ENCODE measurements at places on chromosomes 1 and 21. TPM values are rescaled to one million over a fixed set of nuclear protein-coding genes. Genes with fewer than 3 reads are reported as not detected.

GRCh38 chr1:100230765-100231164 lies 18.9 kb downstream of the DBT start:
- no peak for DNase-seq

GRCh38 chr1:234605399-234605982 lies 4.5 kb downstream of the IRF2BP2 start:
- no peak for DNase-seq

CDA gene
- total RNA-seq, result not detected

GRCh38 chr1:209870151-209870831 lies 42.5 kb downstream of the UTP25 start:
- no peak for DNase-seq

GRCh38 chr1:79198832-79199231 lies 192.3 kb upstream of the ADGRL4 start:
- DNase-seq, result no peak

GRCh38 chr1:233183226-233184020 lies 112.1 kb downstream of the PCNX2 start:
- DNase-seq, result no peak

SYT11 gene
- 30.6 TPM for total RNA-seq

- peak; percentile 38 for DNase-seq
Observed at GRCh38 chr1:179228783-179229213, 679 bp downstream of the ABL2 start.

CD52 gene
- total RNA-seq, result 213 TPM

SIPA1L2 gene
- total RNA-seq, result 5.9 TPM

CDC20 gene
- 163 TPM for total RNA-seq

GRCh38 chr1:228753786-228754360 lies 18.6 kb downstream of the RHOU start:
- DNase-seq, result no peak

DNA sequence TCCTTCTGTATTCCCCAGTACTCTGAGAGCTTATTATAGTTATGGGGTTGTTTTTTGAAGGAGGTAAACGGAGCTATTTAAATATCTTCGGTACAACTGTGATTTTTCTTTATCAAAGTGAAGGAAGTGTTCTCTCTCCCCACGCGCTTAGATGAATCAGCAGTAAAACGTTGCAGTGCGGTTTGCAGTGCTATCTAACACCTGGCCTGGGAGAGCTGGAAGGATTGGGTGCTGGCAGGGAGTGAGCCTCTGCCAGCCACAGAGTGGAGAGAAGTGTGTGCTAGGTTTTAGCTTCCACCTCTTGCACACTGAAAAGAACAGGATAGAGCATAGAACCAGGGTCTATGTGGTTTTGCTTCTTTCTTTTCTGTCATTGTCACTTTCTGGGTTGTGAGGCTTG lies 165.9 kb downstream of the SDCCAG8 start:
- peak; percentile 70 for DNase-seq

GRCh38 chr21:32239551-32239950 lies 39.3 kb downstream of the MIS18A start:
- no peak for DNase-seq

ZNF670 gene
- 4.2 TPM for total RNA-seq

MAP3K21 gene
- 2.7 TPM for total RNA-seq

DNA sequence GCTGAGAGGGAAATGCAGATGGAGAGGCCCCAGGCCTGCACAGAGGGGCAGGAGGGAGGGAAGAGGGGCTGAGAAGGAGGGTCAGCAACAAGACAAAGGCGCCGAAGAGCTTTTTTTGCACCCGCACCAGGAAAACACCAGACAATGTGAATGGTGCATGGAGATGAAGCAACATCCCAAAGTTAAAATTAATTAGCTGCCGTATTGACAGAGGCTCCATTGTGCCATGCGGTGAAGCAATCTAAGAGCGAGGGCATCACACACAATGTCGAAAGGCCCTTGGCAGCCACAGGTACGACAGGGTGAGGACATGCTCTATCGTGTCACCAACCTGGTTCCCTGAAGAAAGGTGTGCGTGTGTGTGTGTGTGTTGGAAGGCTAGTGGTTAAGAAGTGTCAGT lies 41.2 kb downstream of the SSBP3 start:
- no peak for DNase-seq

DNA sequence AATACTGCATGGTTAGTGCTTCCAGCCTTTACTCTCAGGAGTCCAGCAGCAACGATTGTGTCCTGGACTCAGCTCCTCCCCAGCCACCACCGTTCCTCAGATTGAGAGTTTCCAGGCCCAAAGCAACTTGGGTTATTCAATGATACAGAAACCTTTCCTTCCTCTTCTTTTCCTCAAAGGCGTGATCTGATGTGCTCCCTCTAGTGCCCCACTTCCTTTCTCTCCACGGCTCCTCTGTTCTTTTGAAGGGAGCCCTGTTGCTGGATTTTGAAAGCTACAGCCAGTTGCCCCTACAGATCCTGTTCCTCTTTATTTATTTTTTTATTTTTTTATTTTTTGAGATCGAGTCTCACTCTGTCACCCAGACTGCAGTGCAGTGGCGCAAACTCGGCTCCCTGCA lies 14.1 kb downstream of the CRP start:
- no peak for DNase-seq

DNA sequence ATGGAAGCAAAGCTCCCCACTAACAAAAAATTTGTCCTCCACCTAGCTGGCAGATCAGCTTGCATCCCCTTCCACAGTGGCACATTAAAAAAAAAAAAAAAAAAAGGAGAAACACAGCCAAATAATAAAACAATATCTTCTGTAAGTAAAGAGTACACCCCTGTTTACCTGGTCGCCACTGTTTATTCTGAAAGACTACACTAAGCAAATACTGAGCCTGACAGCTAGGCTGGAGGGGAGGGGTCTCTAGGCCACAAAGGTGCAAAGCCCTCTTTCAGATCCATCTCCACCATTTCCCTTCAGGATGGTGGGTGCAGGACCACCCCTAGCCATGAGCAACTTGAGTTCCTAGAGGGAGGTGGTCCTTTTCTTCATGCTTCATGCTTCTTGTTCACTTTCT lies 22.8 kb upstream of the SLC45A3 start:
- DNase-seq, result no peak

IGSF21 gene
- total RNA-seq, result not detected

GRCh38 chr1:201791779-201792173 lies 37.2 kb upstream of the IPO9 start:
- DNase-seq, result no peak

PPP1R8 gene
- 58.4 TPM for total RNA-seq

DNA sequence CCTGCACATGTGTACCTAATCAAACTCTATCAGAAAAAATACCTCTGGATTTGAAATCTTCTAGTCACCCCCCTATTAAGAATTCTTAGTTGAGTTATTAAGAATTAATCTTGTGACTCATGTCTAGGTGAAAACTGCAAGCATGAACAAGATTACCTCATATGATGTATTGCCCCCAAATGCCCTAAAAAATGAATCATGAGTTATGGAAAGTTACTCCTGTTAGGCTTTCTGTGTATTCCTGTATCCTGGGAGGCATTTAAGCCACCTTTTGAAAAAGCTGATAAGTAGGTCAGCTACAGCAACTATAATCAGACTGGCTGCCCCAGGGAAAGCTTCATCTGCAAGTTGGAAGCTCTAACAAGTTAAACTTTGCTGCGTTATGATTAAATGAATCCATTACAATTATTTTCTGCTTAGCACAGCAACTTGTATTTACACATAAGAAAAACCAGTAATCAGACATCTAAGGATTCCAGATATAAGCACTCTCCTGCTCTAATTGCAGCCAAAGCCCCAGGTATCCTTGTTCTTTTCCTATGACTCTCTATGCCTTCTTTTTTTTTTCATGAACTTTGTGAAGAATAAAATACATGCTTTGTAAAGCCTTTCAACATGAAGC lies 147.7 kb downstream of the NTPCR start:
- DNase-seq, result no peak

GRCh38 chr1:228074954-228075730 lies 7.4 kb upstream of the ARF1 start:
- no peak for DNase-seq

DNA sequence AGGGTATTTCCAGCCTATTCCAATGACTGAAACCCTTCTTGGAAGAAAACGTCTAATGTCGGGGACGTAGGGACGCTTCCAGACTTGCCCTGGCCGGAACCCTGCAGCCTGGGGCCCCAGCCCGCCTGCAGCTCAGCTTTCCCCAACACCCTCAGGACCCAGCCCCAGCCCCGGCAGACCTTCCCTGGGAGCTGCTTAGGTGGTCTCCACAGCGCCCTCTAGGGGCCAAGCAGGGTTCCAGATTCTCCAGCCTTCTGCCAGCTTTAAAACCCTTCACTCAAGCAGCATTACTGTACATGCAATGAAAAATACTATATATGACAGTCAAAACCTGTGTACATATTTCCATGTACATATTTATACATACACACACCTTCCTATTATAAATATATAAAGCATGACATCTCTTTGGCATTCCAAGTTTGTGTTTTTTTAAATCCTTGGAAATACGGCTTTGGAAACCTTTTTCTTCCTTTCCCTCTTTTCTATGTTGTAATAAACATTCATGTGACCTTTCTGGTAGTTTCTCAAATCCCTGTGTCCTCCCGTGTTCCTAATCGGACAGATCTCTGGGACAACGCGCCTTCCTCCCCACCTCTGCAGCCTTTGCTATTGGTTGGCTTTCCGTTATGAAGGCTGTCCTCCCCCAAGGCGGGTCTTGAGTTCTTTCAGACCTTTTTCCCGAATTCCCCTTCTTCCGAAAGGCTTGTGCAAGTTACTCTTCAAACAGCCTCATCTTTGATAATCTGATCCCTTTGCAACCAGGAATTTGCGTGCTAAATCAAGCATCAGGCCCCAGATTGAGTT lies 60.3 kb downstream of the STUM start:
- DNase-seq, result peak; percentile 72

FRRS1 gene
- total RNA-seq, result 2.3 TPM

GRCh38 chr1:233714631-233715217 lies 100.8 kb downstream of the KCNK1 start:
- DNase-seq, result no peak

DNA sequence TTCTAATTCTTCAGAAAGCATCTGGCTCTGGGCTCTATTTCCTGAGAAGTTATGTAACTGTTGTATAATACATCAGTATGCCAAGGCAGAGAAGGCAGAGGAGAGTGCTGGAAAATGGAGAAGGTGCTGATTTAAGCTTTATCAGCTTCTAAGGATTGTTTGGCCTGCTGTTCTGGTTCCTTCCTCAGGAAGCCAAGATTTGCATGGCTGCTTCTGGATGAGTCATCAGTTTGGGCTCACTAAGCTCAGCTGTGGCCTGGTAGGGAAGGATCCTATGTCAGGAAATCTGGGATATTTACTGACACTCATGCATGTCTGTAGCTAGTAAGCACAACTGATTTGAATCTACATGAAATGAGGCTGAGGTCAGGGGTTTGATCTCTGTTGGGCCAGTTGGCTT lies 73.2 kb upstream of the ADGRL4 start:
- no peak for DNase-seq

DNA sequence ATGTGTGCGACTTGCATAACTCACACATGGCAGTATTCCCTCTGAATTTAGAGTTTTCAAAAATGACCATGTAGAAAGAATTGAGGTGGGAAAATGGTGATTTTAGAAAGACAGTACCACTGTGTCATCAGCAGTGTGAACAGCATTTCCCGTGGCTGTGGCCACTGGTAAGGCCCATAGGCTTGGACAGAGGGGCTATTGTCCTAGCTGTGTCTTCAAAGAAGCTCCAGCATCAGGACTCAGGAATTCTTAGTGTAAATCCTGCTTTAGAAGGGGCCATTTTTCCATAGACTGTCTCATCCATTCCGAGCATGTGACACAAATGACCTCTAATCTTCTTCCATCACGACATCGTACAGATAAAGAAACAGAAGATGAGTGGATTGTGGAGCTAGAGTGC lies 119.3 kb upstream of the BACE2 start:
- DNase-seq, result no peak

DNA sequence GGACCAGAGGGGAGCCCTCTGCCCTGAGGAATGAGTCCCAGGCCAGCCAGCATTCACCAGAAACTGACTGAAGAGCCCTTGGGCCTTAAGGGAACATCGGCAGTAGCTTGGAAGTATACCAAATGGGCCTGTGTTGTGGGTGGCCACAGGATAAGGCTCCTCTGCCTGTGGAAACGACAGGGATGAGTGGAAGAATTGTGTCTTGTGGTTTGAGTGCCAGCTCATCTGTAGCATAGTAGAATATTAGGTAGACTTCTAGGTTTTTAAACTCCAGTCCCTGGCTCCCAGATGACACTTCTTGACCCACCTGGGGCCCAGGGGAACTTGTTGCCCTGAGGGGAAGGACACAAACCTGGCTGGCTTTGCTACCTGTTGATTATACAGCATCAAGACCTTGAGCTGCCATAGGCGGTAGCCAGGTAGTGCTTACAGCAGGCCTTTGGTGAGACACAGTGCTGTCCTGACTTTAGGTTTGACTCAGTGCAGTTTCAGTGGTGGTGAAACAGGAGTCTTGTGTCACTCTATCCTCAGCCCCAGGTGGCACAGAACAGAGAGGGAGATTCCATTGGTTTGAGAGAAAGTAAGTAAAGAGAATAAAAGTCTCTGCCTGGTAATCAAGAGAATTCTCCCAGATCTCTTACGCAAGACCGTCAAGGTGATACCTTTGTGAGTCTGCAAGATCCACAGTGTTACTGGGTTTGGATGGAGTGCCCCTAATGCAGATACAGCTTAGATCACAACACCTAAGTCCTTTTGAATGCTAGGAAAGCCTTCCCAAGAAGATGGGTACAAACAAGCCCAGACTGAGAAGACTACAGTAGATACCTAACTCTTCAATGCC lies 50.2 kb downstream of the RABGAP1L start:
- DNase-seq, result peak; percentile 50

GRCh38 chr1:44346184-44346583 lies 8.9 kb downstream of the ERI3 start:
- DNase-seq, result no peak

DNA sequence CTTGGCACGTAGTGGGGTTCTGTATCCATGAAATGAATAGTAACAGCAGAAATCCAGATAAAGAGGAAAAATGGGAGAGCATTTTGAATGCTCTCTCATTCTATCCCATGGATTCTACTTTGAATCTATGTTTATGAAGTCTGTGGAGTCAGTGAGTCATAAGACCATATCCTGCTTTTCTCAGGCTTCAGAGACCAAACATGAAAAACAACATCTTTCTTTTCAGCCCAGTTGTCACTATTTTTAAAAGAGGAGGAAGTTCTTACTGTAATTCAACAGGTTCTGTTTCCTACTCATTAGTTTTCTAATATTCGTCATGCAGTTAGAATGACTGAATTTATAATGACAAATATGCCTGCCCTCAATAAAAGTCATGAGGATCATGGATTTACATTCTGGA lies 39.4 kb upstream of the CD55 start:
- DNase-seq, result no peak

DNA sequence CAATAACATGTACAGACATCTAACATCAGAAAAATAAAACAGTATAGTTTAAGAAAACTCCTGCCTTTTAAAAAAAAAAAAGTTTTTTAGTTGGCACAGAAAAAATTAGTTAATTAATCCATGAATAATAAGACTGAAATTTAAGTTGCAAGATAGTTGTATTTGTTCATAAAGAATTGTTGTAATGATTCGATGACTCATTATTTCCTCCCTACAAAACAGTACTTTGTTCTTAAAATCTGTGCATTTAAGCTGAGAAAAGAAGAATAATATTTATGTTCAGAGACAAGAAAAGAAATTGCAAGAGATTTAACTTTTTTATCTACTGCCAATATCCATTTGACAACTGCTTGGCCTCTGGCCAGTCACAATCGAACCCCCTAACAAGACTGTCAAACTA lies 894.7 kb downstream of the ADGRL2 start:
- no peak for DNase-seq

Measured in activated T-cell treated with anti-CD3 and anti-CD28 coated beads, Interleukin-2, amount 50 U/mL, for 72 hours (primary cell).